ENCODE measurements at places on chromosomes 5 and 9. TPM values are rescaled to one million over a fixed set of nuclear protein-coding genes. Genes with fewer than 3 reads are reported as not detected.

RPL7A gene
- total RNA-seq, result 2,877 TPM

DNAI1 gene
- total RNA-seq, result not detected

SLCO4C1 gene
- 0.19 TPM for total RNA-seq

GABRA6 gene
- not detected for total RNA-seq

RNF183 gene
- not detected for total RNA-seq

PCDHGA12 gene
- 1.6 TPM for total RNA-seq

SPINK13 gene
- total RNA-seq, result not detected

AIF1L gene
- 1.9 TPM for total RNA-seq

LVRN gene
- not detected for total RNA-seq

Data from hair follicular keratinocyte (primary cell).